ENCODE measurements at places on chromosomes 16 and 17.

GRCh38 chr16:57093666-57094564, 1.5 kb downstream of the CPNE2 start:
- DNase-seq = no peak

DNA sequence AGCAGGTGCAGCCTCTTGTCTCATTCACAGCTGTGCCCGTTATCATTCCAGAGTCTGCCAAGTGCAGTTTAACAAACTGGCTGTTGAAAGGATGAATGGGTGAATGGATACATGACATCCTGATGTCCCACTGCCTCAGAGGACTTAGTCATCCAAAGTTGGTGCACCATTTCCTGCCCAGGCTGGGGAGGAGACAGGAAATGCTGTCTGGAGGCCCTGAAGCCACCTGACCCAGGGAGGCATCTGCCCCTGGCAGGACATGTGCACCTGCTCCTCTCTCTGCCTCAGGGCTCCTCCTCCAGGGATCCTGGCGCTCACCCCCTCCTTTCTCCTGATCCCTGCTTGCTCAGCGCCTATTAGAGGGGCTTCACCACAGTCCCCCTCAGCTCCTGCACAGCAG, 1.8 kb upstream of the CD300C start:
- DNase-seq = no peak

DNA sequence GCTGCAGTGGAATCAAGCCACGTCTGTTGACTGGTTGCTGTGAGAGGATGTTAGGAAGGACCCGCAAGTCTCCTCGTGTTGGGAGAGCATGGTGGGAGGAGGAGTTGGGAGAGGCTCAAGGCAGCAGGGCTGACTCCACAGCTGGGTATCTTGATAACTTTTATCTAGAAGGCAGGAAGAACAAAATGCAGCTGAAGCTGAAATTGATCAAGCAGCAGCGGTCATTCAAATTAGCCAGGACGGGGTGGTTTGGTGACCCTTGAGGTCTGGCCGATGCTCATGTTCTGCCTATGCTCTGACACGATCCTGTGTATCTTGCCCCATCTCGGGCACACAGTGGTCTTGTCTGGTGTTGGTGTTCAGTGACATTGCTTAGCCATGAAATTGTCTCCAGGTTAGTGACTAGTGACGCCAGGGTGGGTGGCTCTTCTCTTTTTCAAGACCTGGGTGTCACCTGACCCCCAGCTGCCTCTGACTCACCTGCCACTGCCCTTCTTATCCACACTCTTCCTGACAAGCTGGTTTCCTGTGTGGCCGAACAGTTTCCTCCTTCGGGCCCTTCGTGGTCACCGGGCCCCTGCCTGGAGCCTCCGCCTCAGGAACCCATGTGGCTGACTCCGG, 19.1 kb downstream of the NPTX1 start:
- DNase-seq = no peak

- DNase-seq = no peak
Measured at GRCh38 chr16:27154705-27155521, 48.4 kb upstream of the KDM8 start.

GRCh38 chr17:17849845-17850373, 13.1 kb upstream of the SREBF1 start:
- DNase-seq = peak; percentile 30

DNA sequence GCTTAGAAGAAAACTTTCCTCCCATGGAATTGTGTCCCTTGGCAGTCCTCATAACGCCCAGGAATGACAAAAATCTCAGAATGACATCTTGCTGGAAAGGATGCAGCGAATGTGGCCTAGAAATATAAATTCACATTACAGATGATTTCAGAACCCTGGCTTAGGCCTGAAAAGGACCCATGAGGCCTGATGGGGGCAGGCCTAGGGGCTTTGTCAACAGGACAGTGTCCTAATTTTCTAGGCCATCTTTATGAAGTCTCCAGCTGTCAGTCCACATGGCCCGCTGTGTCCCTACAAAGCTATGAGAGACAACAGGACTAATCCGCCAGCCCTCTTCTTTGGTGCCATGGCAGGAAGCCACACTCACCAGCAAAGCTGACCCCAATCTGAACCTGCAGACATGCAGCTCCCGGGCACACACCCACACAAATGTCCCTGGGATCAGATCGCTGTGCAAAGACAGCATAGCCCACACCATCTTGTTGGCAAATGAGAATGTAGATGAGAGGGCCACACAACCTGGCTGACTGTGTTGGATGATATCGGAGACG, 40.4 kb upstream of the DNAH17 start:
- no peak for DNase-seq

GRCh38 chr17:39591958-39592954, 15.5 kb downstream of the NEUROD2 start:
- DNase-seq = peak; percentile 40

DNA sequence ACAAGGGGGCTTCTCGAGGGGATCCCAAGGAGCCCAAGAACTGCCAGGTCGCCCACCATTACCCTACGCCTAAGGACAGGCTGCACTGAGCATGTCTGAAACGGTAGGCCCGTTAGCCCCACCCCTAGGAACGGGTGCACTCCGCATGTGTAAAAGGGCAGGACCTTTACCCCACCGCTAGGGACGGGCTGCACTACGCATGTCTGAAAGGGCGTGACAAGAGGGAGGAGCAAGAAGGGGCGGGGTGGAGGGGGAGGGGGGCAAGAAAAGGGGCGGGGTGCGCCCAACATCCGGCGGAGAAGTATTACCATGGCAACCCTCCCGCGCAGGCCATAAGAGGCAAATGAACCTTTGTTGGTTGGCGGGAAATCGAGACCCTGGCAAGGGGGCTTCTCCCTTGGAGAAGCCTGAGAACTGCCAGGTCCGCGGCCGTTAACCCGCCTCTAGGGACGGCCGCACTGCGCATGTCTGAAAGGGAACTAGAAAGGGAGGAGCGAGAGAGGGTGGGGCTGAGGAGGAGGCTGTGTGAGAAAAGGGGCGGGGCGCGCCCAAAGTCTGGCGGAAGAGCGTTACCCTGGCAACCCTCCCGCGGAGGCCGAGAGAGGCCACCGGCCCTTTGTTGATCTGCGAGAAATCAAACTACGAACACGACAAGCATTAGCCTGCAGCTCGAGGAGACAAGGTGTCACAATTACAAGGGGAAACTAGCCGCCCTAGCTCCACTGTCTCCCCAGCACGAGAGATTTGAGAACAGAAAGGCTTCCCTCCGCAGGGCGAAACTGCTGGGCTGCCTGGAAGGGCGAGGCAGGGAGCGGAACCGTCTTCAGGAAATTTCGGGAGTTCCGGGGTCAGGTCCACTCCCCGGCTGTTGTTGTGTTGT, 2046.8 kb downstream of the TP53TG3F start:
- peak; percentile 43 for DNase-seq

DNA sequence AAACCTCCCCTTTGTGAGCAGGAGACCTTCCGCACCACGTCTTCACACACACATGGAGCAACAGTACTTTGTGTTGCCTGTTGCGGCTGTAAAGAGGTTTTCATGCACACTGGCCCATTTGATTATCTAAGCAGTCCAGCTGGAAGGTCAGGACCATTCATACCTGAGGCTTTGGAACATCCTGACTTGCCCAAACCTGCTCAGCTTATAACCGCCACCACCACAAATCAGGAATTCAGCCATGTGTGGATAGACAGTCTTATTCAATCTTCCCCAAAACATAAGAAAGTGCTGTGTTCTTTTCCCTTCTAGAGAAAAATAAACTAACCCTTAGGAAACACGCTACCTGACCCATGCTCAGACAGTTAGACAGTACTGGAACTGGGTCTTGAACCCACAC, 81.6 kb upstream of the XYLT1 start:
- DNase-seq = no peak

GRCh38 chr17:68511671-68512246, 471 bp upstream of the PRKAR1A start:
- DNase-seq = peak; percentile 76

DNA sequence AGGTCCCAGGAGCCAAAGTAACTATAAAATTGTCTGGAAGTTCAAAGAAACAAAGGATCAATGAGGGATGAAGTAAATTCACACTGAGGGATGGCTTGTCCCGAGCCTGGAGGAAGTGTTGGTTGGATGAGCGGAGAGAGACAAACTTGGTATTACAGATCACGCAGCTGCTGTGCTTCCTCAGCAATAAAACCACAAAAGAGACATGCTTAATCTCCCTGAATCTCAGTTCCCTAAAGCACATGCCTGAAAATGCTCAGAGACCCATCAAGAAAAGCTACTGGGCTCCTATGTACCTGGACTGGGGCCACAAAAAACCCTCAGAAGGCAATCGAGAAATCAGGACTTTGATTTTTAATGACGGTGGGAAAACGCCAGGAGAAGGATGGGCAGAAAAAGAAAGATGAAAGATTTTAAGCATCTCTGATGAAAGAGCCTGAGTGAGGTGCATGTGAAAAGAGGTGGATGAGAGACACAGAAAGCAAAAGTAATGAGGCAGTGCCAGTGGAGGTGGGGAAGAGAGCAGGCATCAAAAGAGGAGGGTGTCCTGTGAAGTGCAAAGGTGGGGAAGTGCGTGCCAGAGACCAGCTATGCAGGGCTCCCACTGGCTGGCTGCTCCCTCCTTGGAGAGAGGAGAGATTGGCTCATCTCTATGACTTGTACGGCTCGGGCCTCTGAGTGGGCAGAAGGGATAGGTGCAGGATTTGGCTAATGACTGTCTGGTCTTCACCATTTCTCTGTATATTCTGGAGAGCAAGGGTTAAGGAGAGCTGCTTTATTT, 143.7 kb downstream of the ABCC12 start:
- no peak for DNase-seq

DNA sequence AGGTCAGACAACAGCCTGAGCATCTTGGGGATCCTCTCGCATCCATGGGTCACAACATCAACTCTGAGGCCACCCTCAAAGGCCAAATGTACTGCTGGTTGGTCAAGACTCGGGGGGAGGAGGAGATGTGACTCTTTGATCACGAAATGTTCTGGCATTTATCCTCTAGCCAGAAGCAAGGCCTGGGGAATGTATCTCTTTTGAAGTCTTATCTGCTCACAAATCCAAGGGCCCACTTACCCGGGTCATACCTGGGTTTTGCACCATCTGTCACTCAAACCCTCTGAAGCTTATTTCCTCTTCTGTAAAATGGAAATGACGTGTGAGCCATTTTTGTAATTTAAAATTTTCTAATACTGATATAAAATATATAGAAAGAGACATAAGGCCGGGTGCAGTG, 13.2 kb downstream of the CA7 start:
- DNase-seq = no peak

- DNase-seq = no peak
Measured at GRCh38 chr16:71421911-71422310, 19.9 kb downstream of the TLE7 start.

- DNase-seq = no peak
Measured at GRCh38 chr16:65828296-65828695, 538.2 kb upstream of the CDH5 start.

DNA sequence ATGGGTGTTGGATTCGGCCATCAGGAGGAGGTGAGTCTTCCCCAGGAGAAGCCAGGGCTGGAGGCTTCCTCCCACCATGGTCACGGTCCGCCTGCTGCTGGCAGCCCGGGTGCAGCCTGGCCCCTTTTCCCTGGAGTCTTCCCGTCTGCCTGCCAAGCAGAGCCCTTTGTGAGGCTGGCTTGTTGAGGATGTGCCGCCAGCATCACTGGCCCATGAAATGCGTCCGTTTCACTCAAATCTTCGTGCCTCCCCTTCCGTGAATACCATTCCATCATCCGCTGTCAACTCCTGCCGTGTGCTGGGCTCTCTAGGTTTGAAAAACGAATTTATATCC, 9.6 kb downstream of the VPS4A start:
- no peak for DNase-seq

DNA sequence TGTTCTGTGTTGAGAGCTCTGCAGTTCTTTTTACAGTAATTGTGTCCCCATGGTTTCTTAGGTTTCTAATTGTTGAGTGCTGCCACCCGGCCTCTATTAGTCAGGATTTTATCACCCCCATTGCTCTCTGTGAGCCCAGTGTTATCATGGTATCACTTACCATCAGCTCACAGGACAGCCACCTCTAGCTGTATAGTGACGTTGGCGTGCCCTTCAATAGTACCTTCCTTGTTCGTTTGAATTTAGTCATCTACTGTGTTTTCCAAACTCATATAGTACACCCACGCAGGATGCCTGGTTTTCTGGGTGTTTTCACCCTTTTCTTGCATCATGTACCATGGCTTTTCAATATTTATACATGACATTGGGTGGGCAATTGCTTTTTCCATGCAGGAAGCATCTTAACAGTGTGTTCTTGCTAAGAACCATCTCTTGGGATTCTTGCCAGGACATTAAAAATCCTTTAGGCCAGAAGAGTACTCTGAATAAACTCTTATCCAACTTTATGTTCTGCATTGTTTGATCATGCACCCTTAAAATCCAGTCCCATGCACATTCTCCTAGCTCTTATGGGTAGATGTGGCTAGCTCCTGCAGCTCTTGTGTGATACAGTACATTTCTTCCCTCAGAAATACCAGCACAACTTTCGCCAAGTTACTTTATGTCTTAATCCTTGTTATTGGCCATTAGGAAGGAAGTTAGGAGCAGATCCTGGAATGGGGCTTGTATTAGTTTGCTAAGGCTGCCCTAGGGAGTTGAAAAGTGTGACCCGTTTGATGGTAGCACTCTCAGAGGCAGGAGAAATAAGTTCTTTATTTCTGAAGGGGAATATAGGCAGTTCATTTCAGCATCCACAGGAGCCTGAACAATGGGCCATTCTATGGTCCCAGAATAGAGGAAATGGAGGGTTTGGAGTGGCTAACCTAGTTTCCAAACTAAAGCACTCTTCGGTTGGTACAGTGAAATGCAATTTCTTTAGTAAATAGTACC, 11.3 kb upstream of the ABCA10 start:
- DNase-seq = no peak

- peak; percentile 93 for DNase-seq
Measured at GRCh38 chr17:80101011-80101945, at the start of gene GAA. Gene GAA (plus strand): TSS chr17:80101581. CDS start chr17:80104587, 3,006 bp downstream.

GRCh38 chr16:81238296-81239011, at the start of gene BCO1:
Gene BCO1 (plus strand): TSS chr16:81238689. CDS start chr16:81238909, 220 bp downstream.
- DNase-seq = peak; percentile 29

DNA sequence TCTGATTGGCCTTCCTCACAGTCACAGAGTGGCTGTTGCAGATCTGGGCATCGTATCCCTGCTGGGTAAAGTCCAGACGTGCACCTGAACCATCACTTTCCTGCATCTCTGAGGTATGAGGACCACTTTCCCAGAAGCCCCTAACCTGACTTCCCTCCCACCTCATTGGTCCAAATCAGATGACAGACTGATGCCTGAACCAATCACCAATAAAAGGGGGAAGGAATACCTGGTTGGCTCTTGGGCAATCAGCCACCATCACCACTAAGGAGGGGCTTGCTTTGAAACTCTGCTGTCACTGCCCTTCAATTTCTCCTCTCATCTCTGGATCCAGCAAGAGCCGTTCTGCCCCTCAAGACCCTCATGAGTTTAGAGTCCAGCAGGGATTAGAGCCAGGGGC, 13.6 kb upstream of the WFDC1 start:
- DNase-seq = no peak

GRCh38 chr16:11870399-11870798, 19.1 kb upstream of the RSL1D1 start:
- no peak for DNase-seq

DNA sequence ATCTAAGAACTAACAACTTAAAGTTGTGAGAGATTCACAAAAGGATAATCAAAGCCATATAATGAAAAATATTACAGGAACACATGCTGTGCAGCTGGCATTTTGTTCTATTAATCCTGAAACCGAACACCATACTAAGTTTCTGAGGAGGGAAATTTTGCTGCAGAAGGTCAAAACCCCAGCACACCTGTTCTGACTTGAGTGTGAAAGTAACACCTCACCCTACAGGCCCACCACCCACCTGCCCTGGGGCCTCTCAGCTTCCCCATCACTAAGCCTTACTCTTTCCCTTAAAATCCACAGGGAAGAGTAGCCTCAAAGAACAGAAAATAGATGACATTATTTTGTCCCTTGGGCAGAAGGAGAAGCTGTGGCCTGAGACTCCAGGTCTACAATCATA, 44.8 kb downstream of the STAT5A start:
- DNase-seq = no peak

- DNase-seq = no peak
Measured at GRCh38 chr17:45425984-45426413, 6.7 kb downstream of the ARHGAP27 start.
